Activated naive CD8-positive, alpha-beta T cell treated with anti-CD3 and anti-CD28 coated beads for 36 hours (primary cell): ENCODE measurements at places on chromosomes 6 and 20. TPM values are rescaled to one million over a fixed set of nuclear protein-coding genes. Genes with fewer than 3 reads are reported as not detected.

WFDC5 gene
- 0.23 TPM for total RNA-seq

DNA sequence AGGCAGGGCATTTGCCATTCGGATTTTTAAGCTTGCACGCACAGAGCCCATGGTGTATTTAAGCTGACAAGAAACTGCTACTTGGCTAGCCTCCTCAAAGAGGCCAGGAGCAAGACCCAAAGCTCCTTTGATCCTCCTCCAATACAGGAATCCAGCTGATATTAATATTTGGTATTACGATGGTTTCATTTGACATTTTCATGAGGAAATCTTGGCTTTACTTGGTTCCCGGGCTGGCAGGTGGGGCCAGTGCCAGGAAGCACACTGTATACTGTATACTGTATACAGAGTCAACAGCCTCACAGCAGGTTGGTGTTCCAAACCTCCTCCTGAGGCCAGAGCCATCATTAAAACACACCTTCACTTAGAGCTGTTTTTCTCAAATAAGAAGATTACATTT is 138.2 kb upstream of the ARMC2 start:
- no peak for DNase-seq

DNA sequence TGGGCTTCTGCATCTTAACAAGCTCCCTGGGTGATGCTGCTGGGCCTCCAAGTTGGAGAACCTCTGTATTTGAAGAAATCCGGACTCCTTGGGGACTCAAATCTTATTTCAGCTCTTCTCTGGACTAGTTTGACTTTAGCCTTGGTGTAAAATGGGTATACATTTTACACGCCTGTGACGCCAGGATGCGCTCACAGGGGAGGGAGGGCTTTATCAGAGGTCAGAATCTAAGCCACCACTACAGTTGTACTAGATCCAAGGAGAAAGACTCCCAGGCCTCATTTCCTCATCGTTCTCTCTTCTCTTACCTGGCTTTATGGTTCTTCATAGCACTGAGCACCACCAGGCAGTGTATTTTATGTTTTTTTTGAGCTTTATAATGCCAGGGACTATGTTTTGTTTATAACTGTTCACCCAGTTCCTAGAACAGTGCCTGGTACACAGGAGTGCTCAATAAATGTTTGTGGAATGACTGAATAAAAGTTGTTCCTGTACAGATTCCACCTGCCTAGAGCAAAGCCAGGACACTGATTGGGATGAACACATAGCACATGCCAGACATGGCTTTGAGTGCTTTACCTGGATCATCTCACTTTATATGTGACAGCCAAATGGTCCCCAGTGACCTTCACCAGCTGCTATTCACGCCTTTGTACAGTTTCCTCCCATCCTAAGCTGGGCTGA is 5.1 kb upstream of the RBCK1 start:
- no peak for DNase-seq

DNA sequence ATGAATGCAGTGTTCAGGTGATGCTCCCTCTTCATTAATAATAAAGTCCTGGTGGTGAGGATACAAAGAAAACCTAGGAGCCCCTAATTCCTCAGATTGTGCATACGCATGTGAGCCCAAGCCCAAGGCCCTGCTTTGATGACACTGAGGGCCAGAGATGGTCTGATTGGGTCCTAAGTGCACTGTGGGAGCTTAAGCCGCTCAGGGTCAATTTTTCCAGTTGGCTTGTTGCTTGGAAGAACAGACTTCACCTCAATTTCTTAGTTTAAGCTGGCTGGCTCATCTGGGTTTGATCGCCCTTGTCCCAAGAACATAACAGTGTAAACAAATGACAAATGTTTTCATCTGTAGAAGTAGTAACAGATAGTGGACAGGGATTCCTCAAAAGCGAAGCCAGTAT is 41.4 kb downstream of the INSM1 start:
- no peak for DNase-seq

GRCh38 chr6:147063469-147064031 is 140.7 kb upstream of the STXBP5 start:
- no peak for DNase-seq

ID4 gene
- total RNA-seq = not detected

ZNF184 gene
- total RNA-seq = 8.9 TPM

DNA sequence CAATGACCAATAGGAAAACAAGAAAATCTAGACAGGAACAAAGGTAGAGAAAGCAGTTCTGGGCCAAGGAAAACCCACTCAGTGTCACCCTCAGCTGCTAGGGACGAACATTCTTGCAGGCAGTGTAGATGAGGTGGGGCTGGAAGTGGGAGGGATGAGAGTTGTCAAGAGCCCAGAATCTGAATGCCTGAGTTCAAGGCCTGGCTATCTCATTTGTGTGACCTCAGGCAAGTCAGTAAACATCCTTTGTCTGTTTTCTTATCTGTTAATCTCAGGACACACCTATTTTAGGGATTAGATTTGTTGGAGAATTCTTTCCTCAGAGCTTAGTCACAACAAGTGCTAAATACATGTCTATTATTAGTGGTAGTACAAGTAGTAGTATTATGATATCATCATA is 50.9 kb upstream of the KIF16B start:
- no peak for DNase-seq
